ENCODE measurements at places on chromosomes 13 and 19. TPM values are rescaled to one million over a fixed set of nuclear protein-coding genes. Genes with fewer than 3 reads are reported as not detected.

- DNase-seq = no peak
Measured at GRCh38 chr13:29648760-29649159, 53.3 kb upstream of the SLC7A1 start.

- DNase-seq = no peak
Measured at GRCh38 chr13:23656637-23657371, 86.6 kb downstream of the TNFRSF19 start.

DNA sequence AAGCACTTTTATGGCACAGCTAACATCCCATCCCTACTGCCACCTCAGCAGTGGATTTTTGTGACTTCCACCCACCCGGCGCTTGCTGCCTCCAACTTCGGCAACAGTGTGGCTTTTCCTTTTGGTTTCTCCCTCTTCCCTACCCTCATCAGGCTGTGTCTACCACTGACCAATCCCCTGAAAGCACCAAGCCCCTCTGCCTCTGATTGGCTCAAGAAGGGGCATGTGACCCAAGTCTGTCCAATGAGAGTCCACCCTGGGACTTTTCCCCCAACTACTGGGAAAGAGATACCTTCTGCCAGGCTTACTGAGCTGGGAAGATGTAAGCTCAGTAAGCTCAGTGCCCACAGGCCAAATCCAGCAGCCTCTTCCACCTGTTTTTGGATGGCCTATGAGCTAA is 5.8 kb downstream of the SMIM7 start:
- no peak for DNase-seq

DNA sequence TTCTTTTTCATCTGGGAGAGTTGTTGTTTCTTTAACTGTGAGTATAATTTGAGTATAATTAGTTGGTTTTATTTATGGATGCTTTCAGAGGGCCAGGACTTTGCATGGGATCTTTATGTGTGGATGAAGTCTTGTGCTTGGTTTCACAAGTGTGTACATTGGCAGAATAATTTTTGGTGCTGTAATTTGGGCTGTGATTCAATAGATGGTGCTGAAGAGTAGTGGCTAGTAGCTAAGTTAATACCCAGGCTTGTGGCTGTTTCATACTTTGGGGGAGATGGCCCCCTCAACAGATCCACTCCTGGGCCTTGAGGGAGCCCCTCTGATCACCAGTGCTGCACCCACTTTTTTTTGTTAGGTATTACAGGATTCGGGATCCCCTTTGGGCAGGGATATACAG is 1142.4 kb downstream of the SLITRK1 start:
- peak; percentile 13 for DNase-seq

- peak; percentile 23 for DNase-seq
Measured at GRCh38 chr19:36030264-36031148, 2.2 kb downstream of the CLIP3 start.

DNA sequence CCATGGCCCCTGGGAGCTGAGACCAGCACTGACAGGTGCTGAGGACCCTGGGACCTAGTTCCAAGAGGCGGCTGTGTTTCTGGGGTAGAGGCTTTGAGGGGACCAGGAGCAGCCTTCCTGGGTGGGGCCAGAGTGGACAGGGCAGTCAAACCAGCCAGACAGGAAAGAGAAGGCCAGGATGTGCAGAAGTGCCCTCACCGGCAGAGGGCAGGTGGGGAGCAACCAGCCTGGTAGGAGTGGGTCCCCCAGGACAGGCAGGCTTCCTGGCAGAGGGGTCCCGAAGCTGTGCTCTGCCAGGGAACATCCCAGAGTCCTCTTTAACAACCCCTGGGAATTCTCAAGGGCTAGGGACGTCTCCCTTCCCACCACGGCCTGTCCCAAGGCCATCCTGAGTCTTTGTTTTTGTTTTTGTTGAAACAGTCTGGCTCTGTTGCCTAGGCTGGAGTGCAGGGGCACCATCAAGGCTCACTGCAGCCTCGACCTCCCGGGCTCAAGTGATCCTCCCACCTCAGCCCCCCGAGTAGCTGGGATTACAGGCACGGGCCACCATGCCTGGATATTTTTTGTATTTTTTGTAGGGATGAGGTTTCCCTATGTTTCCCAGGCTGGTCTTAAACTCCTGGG is 3.0 kb upstream of the HIPK4 start:
- no peak for DNase-seq

- no peak for DNase-seq
Measured at GRCh38 chr19:2150794-2151338, 500 bp downstream of the AP3D1 start.

- DNase-seq = no peak
Measured at GRCh38 chr13:99312493-99312883, 5.3 kb upstream of the GPR183 start.

DNA sequence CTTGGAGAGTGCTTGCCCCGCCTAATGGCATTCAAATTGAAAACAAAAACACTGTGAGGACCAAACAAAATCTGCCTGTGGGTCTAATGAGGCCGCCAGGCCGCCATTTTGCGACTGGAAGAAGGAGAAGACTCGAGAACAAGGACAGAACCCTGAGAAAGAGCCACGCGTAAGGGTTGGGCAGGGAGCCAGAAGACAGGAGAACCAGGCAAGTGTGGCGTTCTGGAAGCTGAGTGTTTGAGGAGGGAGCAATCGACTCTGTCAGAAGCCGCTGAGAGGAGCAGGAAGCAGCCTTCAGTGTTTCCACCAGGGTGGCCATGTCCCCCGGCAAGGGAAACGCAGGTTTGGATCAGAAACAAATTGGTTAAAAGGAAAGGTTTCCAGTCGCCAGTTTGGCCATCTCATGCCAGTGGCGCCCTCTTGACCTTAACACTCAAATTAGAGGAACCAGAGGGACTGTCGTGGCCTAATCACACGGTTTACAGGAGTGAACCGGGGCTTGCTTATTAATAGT is 10.2 kb upstream of the PTOV1 start:
- DNase-seq = no peak

- no peak for DNase-seq
Measured at GRCh38 chr13:22926748-22927400, 253.9 kb upstream of the SGCG start.

DNA sequence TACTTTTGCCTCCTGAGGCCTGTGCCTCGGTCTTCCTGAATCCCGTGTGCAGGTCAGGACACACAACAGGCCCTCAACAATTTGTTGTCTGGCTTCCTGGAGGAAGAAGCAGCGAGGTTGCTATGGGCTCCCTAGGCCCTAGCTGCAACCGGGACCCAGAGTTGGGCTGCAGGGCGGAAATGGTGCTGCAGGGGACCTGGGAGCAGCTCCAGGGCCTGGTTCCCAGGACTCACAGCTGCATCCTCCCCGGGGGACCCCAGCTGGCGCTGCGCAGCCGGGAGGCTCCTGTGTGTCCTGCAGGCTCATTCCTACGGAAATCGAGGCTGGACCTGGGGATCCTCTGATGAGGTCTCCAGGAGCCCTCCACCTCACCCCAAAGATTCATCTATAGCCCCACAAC is 999 bp upstream of the TNFAIP8L1 start:
- no peak for DNase-seq

DNA sequence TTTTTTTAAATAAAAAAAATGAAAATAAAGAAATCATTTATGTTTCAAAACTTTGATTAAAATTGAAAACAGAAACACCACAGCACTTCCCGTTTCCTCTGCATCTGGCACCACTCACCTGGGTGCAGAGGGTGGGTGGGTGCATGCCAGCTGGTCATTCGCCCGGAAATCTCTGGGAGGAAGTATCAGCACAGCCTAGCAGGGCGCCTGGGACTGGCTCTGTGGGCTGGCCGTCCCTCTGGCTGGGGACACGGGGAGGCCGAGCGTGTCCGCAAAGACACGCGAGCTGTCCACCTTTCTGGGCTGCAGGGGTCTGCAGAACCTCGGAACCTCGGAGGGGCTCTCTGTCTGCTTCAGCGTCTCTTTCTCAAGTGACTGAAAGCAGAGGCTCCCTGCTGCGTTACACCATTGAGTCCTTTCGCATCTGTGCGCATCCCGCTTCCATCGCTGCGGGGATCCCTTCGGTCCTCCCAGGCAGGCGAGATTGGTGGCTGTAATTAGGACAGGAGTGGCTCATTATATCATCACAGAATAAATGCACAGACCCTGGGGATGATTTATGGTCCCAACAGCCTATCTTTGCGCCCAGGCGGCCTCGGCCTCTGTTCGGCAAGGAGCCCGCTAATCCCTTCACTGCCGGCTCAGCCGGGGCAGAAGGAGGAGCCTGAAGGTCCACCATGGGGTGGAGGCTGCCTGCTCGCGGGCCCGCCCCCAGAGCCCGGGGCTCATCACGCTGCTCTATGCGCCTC is 17.2 kb downstream of the CRTC1 start:
- DNase-seq = no peak

- DNase-seq = no peak
Measured at GRCh38 chr13:55000043-55000442, 1971.4 kb downstream of the OLFM4 start.

- DNase-seq = no peak
Measured at GRCh38 chr13:113904411-113904810, 40.5 kb upstream of the GAS6 start.

- DNase-seq = no peak
Measured at GRCh38 chr19:33522371-33522662, 726 bp upstream of the PEPD start.

GRCh38 chr13:46059405-46059804 is 6.9 kb upstream of the ZC3H13 start:
- DNase-seq = no peak

DNA sequence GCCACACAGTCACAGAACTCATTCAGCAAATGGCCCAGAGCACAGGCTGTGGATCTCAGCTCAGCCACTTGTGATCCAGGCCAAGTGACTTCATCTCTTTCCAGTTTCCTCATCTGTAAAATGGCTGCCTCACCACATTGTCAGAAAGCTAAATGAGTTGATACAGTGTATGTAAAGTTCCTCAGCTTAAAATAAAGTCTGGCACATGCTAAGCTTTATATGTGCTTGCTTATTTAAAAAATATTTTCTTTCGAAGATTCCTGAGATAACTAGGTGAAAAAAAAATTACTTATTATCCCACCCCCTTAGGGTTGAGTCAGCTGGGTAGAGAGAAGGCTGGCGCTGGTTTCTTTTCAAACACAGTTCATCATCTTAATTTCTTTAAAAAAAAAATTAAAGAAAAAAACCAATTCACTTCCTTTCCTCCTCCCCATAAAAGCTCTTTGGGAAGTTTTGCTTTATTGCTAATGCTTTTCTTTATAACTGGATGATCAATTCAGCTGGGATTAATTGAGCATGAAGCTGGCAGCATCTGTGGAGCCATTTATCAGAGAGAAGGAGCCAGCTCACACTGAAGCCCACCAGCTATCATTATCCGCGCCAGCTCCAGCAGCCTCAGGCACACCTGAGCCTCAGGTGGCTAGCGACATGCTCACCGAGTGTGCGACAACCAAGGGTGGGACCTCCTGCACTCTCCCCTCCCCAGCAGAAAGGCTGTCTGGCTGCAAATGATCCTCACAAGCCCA is 354.9 kb downstream of the FOXO1 start:
- DNase-seq = no peak

- no peak for DNase-seq
Measured at GRCh38 chr13:94550062-94550738, 45.8 kb downstream of the TGDS start.

- DNase-seq = no peak
Measured at GRCh38 chr13:104979281-104980030, 1556.0 kb downstream of the EFNB2 start.

- DNase-seq = no peak
Measured at GRCh38 chr13:61684976-61685681, 269.5 kb upstream of the PCDH20 start.

- no peak for DNase-seq
Measured at GRCh38 chr19:44689290-44690130, 9.4 kb upstream of the CEACAM16 start.

- DNase-seq = no peak
Measured at GRCh38 chr19:45763691-45764294, 5.3 kb downstream of the SIX5 start.

Gene SLC5A5
- total RNA-seq = not detected

Gene CEACAM20
- total RNA-seq = not detected

Gene GIPR
- total RNA-seq = 1.3 TPM

Gene GPR183
- not detected for total RNA-seq

Gene TSSK6
- total RNA-seq = 0.44 TPM

Gene RYR1
- total RNA-seq = 0.78 TPM

Gene TBXA2R
- 0.46 TPM for total RNA-seq

Gene RNF225
- 0.24 TPM for total RNA-seq

Gene CLDND2
- total RNA-seq = not detected

Gene MED26
- 7.6 TPM for total RNA-seq

Gene ZNF723
- not detected for total RNA-seq
